HepG2 (cell line): ENCODE measurements at places on chromosomes 7 and 10. TPM values are rescaled to one million over a fixed set of nuclear protein-coding genes. Genes with fewer than 3 reads are reported as not detected.

DNA sequence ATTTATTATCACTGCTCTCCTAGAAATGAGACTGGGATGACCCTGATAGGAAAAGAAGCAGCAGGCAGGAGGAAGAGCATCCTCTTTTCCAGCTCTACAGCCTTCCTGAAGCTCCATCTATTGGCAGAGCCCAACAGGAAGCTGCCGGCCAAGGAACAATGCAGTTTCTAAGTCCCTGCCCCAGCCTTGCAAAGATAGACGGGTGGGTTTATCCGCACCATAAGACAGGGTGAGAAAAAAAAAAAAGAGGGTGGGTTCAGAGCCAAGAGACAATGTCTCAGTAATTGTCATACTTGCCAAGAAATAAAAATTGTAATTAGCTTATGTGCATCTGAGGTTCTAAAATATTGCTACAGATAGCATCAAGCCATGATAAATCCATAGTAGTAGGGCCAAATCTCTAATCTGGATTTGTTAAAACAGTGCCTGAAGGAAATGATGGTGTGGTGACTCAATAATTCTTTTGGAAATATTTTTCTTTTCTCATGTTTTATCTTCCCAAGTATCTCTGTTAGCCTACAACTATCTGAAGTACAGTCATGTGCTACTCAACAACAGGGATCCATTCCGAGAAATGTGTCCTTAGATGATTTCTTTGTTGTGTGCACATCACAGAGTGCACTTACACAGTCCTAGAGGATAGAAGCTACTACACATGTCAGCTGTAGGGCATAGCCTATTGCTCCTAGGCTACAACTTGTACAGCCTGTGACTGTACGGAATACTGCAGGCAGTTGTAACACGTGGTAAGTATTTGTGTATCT, 242.9 kb upstream of the CXCL12 start:
- DNase-seq: no peak

DNA sequence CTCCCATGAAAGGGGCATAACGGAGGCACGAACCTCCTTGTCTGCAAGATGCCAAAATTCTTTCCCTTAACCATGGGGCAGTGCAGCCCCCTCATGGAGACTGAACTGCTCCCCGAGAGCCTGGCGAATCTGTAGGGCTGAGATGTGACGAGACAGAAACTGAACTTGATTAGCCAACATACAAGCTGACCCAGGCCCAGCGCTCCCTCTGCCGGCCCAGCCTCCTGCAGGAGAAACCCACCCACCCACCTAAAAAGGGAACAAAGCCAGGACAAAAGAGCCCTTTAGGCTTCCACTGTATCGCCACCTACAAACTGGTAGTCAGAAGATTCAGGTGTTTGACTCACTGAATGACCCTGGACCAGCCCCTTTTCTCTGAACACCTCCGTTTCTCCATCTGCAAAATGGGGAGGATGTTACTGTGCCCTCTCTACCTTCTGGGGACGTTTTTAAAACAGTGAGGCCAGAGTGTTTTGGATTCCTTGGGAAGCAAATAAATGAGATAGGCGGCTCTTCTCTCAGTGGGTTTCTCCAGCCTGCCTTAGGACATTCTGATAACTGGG, 58.4 kb downstream of the C10orf105 start:
- DNase-seq: no peak

GRCh38 chr10:118505363-118505762, 90.1 kb downstream of the PRLHR start:
- no peak for DNase-seq

DNA sequence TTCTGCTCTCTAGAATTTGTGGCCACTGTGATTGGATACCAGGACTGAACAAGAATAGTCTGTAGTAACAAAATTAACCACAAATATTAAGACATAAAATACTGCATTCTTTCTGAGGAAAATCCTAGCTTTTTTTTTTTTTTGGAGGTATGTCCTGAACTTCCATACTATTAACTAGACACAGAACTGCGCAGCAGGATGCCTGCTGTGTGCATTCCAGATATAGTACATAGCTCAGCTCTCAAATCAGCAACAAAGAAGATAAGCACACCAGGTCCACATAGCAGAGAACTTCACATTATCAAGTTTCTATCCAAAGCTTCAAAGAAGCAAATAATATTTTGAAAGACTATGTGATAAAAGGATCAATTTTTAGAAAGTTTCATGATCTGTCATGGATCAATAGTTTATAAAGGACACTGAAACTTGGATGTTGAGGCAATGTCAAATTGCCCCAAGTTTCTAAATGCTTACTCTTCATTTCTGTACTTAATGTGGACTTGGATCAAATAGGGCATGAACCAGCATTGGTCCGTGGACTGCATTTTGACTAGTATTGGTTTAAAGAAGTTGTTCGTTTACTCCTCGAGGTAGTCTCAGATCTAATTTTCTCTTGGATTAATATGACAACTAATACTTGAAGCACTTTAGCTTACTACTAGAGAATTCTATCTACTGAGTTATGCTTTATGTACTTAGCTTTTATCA, 15.4 kb downstream of the NAMPT start:
- DNase-seq: no peak

Gene CYP3A4
- 0.11 and 0.35 TPM in 2 replicates for total RNA-seq

- DNase-seq: peak; percentile 14
Measured at GRCh38 chr7:39910108-39910869, 39.8 kb upstream of the CDK13 start.

Gene HABP2
- 0.13 TPM in 1 of 2 replicates, not detected in the other for total RNA-seq

DNA sequence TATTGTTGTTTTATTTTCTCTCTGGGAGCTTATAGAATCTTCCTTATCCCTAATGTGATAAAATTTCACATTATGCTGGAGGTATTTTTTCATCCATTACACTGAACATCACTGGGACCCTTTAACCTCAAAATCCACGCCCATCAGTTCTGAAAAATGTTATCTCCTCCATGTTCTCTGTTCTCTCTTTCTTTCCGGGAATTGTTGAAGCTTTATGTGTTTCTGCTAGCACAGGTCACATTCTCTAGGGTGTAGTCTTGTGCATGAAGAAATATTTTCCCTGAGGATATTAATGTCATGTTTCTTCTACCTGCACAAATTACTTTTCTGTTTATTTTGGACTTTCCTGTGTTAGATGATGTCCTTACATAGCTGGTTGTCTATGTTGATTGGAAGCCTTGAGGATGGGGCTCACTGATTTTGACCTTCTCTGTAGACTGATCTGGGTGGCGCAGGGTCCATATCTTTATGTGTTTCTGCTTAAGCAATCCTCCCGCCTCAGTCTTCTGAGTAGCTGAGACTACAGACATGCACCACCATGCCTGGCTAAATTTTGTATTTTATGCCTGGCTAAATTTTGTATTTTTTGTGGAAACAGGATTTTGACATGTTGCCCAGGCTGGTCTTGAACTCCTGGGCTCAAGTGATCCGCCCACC, 31.4 kb upstream of the IL6 start:
- DNase-seq: no peak

Gene FRAT1
- total RNA-seq: 1.3 and 2.3 TPM in 2 replicates

Gene HOGA1
- total RNA-seq: 18.8 and 19.5 TPM in 2 replicates

Gene CHST15
- total RNA-seq: 1.1 and 1.4 TPM in 2 replicates

DNA sequence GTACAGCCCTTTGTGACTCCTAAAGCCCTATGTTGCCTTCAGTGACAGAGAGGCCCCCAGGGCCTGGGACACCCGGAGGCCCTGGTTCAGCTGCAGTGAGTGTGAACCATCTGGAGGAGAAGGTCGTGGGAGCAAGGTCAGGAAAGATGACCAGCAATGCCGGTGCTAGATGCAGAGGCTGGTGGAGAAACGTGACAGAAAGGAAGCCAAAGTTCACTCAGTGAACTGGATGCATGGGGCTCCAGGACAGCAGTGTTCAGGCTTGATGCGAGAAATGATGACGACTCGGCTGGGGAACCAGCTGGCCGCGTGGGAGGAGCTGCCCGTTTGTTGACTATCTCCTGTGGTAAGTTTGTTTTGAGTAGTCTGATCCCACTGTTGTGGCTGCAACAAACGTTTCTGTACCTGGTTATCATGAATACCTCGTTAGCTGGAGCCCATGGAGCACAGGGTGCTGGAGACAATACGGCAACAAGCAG, 54.1 kb upstream of the MKRN1 start:
- DNase-seq: peak; percentile 76

DNA sequence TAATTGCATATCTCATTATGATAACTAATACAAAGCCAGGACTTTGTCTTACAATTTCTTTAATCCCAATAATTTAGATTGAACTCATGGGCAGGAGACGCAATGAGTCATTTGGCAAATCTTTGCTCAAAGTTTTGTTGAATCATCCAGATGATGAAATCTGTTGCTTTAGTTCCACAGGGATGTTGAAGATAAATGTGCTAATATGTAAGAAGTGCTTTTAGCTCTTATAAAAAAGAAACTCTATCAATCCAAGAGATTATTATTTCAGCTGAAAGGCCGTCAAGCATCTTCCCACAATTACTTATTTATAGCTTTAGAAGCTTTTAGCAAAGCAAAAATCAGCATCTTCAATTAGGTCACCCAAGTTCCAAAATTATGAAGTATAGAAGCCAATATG, 36.8 kb upstream of the ANK3 start:
- DNase-seq: peak; percentile 6

Gene VWC2
- not detected in 2 replicates for total RNA-seq

GRCh38 chr10:122373721-122374120, 787 bp upstream of the PLEKHA1 start:
- peak; percentile 50 for DNase-seq

DNA sequence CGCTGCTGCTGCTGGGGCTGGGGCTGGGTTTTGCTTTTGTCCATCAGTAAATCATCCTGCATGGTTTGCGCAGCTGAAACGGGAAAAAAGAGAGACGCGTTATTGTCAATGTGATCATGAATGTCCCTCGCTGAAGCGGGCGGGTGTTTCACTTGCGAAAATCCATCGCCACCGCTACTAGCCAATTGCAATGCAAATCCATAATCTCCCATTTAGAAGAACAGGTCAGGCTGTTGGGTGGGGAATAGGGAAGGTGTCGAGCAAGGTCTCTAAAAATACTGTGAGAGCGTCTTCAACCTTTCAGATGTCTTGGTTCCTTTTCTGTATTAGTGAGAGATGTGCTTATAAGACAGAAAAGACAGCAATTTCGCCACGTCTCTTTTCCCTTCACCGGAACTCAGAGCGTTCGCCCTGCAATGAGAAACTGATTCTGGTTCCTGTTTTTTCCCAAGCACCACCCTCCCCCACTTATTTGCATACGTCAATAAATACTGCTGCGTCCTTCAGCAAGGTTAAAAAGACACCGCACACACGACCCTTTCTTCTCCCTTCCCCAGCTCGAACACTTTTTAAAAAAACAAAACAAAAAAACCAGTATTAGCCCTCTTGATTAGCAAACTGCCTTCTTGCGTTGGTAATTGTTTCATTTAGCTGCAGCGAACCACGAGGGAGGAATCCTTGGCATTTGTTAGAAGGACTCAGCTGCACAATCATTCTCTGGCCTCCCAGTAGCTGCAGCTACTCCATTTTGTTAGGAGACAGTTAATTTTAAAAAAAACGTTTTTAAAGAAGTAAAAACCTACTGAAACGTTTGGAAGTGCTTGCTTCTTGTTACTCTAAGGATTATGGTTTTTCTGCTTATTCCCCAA, 50.4 kb downstream of the CPEB3 start:
- DNase-seq: peak; percentile 75

DNA sequence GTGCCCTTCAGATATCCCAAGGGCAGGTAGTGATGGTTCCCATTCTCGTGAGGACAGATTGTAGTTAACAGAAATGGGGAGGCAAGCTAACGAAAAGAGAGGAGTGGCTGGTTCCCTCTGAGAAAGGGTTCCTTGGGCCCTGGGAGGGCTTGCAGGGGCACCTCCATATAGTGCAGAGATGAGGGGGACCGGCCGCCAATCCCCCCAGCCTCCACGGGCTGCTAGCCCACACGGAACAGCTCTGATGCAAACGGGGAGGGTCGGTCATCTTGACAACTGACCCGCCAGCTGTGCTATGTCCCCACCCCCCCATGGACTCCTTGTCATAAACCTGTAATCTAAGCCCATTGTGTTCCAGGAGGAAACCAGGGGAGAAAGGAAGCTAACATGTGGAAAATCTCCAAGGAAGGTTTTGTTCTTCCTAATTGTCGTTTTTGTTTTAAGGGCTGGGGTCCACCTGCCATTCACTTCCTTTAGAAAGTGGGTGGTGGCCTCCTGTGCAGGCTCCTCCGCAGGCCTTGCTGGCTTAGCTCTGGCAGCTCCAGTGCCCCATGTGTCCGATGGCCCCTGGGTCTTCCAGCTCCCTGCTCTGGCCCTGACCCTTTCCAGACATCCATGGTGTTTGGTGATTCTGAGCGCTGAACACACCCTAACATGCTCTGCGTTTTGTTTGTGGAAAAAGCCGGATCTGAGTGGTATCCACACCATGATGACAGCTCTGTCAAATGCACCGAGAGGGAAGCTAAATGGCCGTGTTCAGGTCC, 15.9 kb downstream of the ADCY1 start:
- DNase-seq: no peak

Gene C7orf33
- total RNA-seq: not detected in 2 replicates

Gene SPDYE1
- not detected in 2 replicates for total RNA-seq
